GM12878 (cell line): ENCODE measurements at places on chromosomes 1 and 21. TPM values are rescaled to one million over a fixed set of nuclear protein-coding genes. Genes with fewer than 3 reads are reported as not detected.

- DNase-seq = no peak
Observed at GRCh38 chr1:226044514-226045101, 17.9 kb upstream of the H3-3A start.

DNA sequence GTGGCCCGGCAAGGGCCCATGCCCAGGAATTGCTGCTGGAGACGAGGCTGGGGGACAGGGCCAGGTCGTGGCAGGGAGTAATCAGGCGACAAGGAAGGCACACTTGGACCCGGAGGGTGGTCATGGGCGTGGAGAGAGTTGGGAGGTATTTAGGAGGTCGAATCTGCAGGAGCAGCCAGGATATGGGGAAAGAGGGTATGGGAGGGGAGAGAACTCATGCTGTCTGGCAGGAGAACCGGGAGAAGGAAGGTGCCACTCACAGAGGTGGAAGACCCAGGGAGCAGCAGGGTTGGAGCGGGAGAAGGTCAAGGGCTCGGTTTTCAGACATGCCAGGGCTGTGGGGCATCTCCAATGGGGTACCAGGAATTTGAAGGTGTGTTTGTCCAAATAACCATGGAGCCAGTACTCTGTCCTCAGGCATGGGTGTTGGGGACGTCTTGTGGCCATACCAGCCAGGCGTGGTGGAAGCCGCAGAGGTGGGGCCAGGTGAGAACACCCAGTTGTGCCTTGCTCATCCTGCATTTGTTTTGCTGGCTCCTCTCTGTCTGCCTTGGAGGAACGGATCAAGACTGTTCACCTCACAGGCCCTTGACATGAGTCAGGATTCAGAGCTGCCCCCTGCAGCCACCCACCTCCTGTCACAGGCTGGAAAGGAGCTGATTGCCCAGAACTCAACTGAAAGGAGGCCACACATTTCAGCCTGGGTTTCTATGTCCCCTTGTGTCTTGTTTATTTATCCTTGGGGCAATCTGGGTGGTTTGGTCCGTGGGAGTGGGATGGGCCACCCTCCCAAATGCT, 111.6 kb downstream of the SPSB1 start:
- no peak for DNase-seq

- DNase-seq = no peak
Observed at GRCh38 chr21:32741336-32741735, 13.5 kb upstream of the SYNJ1 start.

GRCh38 chr1:29700491-29700890, 464.2 kb downstream of the PTPRU start:
- DNase-seq = no peak

The RHEX gene
- 2.7 and 3.9 TPM in 2 replicates for polyA plus RNA-seq

GRCh38 chr1:62589321-62589720, 8.0 kb upstream of the ANGPTL3 start:
- no peak for DNase-seq

DNA sequence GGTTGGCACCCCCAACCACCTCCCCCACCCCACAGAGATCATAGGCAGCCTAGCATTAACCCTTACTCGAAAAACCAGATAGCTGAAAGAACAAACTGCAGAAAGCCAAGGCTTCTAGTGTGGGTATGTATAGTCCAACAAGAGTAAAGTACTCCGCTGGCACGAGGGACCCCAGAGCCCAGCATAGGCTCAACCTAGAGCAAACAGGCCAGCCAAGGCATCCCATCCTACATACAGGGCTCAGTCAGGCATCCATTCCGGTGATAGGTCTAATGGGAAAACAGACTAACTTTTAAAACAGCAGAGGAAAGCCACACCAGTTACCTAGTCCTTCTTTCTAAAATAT, 17.8 kb downstream of the DIPK1A start:
- no peak for DNase-seq

The PLA2G2D gene
- polyA plus RNA-seq = not detected in 2 replicates

- peak; percentile 21 for DNase-seq
Observed at GRCh38 chr1:174815036-174815435, 184.7 kb upstream of the CACYBP start.

The SGIP1 gene
- polyA plus RNA-seq = 0.15 TPM in 1 of 2 replicates, not detected in the other
